ENCODE measurements at places on chromosomes 6 and 20.

DNA sequence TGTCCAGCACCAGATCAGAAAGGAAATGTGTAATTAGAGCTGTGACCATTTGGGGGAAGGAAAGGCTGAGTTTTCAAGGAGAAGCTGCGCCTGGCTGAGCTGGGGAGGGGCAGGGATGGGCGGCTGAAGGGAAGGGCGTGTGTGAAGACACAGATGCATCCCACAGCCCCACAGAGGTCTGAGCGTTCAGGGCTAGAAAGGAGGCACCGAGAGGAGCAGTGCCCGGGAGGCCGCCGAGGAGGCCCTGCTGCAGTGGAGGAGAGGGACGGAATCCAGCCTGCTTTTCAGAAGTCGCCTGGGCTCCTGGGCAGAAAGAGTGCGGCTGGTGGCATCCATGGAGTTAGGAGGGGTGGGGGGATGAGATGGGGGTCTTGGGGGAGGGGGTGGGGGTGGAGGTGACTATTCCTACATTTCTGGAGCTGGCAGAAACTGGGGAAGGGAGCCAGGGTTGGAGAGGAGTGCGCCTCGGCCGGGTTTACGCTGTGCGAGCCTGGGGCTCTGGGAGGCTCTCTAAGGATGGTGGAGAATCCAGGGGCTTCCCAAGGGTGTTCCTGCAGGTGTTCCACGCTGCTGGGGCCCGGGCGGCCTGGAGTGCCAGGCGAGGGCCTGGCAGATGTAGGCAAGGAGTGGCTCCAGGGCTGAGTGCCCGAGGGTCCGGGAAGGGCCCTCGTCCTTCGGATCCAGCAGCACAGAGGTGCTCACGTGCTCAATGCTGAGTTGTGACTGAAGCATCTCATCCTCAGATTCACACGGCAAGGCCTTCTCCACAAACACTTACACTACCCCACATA, 41.8 kb downstream of the WDR27 start:
- DNase-seq, result no peak

GRCh38 chr20:50541606-50542041, 31.4 kb downstream of the PTPN1 start:
- no peak for DNase-seq

- DNase-seq, result peak; percentile 13
Measured at GRCh38 chr6:81938014-81938856, 185.8 kb upstream of the TENT5A start.

DNA sequence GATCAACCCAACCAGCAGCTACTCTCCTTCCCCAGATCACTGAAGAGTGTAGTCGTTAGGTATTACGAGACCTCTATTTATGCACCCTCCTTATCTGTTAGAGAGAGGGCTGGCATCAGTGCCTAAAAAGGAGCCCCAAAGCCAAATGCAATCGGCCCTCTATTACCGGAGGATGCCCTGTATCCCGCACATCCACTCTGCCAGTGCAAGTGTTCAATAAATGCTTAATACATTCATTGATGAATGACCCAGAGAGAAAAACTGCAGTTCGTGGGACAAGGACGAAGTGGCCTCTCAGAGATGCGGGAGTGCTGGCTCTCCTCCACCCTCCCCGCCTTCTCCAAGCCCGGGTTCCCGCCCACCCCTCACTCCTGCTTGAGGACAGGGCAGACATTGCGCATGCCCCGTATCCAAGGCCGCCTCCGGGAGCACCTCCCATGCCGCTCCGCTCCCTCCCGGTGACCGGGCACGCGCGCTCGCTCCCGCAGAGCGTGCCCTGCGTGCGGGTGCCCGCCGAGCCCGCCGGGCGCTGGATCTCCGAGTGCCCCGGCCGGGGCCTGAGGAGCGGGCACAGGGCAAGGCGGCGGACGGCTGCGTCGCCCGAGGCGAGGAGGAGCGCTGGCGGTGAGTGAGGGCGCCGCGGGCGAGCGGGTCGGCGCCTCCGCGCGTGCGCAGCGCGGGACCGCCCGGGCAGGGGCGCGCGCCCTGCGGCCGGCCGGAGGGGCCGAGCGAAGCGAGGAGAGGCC, 27.2 kb upstream of the BTBD3 start:
- DNase-seq, result peak; percentile 84

- no peak for DNase-seq
Measured at GRCh38 chr6:25874118-25874517, at the start of gene SLC17A3. SLC17A3 (minus strand) TSS chr6:25874243; CDS start chr6:25868387, 5,856 bp downstream.

DNA sequence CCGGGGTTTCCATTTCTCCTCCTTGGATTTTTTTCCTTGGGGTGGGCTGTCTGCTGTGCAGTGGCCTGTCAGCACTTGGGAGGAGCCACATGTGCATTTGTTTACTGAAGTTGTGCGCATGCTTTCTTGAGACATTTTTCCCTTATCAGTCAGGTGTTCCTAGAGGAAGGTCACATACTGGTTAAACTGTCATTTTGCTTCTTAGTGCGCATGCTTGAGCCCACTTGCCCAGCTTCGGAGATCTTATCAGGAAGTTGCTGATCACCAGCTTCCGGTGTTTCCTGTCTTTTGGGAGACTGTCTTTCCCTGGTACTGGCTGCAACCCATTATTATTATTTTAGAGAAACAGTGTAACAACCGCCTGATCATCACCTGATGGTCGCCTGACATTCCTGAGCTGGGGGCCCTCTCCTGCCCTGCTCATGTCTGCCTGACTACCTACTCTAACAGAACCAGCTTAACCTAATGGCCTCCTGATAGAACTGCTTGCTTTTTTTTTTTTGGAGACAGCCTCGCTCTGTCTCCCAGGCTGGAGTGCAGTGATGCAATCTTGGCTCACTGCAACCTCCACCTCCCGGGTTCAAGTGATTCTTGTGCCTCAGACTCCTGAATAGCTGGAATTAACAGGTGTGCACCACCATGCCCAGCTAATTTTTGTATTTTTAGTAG, 378 bp upstream of the ERVFRD-1 start:
- DNase-seq, result no peak

- no peak for DNase-seq
Measured at GRCh38 chr20:5002077-5002413, 735 bp upstream of the SLC23A2 start.

GRCh38 chr20:4370851-4371250, 350.9 kb upstream of the PRND start:
- DNase-seq, result no peak

DNA sequence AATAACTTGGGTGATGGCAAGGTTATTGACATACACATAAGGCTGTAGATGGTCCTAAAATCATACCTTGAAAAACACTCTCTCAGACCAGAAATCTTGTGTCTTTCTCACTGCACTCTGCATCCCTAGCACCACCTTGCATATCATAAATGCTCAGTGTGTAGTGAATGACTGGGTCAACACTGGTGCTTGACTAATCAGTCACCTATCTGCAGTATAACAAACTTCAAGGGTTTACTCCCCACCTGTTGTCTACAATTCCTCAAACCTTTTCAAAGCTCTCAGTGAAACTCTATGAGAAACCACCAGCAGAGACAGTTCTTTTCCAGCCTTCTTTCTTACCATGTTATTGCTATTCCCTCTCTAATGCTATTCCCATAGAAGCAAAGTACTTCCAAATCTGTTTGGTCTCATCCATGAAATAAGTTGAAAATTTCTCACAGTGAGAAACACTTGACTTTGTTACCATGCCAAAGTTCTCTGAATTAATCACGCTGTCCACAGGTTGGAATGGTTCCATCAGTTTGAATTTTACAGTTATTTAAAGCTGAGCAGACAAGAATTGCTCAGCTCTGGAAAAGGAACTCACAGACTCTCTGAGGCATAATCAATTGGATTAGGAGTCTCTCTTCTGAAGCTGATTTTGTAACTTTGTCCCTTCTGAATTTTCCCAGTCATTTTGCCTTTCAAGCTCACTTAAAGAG, 104.8 kb upstream of the EYA4 start:
- DNase-seq, result no peak

GRCh38 chr6:19690325-19691075, 146.7 kb upstream of the ID4 start:
- DNase-seq, result no peak

DNA sequence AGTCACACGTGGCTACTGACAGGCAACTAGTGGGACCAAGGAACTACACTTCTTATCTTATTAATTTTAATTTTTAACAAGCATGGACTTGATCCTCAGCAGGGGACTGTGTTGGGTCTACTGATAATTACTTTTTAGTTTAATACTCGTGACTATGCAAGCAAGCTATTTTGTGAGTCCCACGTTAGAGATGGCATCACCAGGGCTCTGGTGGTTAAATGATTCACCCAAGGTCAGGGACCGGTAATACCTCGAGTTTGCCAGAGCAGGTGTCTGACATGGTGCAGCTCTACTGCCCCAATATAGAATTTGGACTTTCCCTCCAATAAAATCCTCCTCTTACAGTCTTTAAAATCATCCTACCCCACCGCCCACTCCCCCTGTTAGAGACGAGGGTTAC, 98.6 kb upstream of the RIN2 start:
- DNase-seq, result no peak

- DNase-seq, result no peak
Measured at GRCh38 chr6:13687917-13688351, 23.7 kb downstream of the RANBP9 start.

DNA sequence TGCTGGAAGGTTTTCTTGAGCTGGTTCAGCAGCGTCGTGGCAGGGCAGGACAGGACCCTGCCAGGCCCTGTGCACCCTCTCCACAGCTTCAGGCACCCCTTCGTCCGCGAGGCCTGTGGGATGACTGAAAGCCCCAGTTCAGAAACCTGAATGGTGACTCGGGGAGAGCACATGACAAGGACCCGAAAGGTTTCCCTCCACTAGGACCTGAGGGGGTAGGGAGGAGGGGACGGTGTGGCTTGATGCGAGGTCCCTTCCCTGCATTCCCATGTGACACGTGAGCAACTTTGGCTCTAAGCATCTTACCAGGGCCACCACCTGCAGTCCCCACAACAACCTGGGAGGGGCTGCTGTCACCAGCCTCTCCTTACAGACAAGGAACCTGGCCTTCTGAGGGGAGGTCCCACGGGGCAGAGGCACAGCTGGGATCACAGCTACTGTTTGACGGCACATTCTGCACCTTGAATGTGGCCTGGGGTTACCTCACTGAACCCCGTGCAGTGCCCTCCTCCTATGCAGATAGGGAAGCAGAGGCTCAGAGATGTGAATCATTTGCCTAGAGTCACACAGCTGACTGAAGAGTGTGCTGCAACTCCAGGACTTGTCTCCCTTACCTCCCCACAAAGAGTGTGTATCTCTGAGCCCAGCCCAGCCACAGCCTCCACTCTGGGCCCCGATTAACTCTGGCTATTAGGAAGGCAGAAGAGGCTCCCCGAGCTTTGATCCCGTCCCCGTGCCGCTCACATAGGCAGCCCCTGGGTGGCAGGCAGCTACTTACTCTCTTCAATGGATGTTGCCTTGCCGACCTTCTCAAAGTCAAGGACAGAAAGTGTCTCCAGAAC, 84.6 kb downstream of the PTPN1 start:
- DNase-seq, result no peak

DNA sequence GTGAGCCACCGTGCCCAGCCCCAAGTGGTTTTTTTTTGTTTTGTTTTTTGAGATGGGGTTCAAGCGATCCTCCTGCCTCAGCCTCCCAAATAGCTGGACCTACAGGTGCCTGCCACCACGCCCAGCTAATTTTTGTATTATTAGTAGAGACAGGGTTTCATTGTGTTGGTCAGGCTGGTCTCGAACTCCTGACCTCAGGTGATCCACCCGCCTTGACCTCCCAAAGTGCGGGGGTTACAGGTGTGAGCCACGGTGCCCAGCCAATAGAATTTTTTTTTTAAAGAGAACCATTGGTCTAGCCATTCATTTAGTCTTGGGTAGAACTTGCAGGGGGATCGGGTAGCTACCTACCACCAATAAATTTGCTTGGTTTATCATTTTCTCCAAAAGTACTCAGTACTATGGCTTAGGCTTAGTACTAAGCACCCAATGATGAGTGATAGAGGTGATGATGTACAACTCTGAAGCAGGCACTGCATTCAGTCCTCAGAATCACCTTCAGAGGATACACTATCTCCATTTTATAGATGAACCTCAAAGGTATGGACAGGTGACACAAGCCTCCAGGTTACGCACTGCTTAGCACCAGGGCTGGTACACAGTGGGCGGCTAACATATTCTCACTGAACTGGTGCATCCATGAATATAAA, 12.9 kb upstream of the C20orf203 start:
- no peak for DNase-seq

- DNase-seq, result no peak
Measured at GRCh38 chr6:122678841-122679240, 68.6 kb downstream of the PKIB start.

DNA sequence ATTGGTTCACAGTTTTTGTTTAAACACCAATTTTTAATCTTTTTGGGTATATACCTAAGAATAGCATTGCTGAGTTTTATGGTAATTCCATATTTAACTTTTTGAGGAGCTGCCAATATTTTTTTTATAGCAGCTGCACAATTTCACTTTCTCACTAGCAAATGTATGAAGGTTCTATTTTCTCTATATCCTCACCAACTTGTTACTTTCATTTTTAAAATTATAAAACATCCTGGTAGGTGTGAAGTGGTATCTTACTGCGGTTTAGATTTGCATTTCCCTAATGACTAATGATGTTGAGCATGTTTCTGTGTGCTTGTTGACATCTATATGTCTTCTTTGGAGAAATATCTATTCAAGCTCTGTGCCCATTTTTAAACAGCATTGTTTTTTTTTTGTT, 452.1 kb downstream of the GRIK2 start:
- DNase-seq, result no peak

DNA sequence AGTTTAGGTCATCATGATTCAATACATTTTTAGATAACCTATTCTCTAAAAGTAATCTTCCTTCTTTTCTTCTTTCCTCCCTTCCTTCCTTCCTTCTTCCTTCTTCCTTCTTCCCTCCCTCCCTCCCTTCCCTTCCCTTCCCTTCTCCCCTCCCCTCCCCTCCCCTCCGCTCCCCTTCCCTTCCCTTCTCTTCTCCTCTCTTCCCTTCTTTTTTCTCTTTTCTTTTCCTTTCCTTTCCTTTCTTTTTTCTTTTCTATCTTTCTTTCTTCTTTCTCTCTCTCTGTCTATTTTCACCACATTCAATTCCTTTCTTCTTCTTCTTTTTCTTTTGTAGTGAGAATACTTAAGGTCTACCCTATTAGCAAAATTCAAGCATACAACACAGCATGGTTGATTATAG, 17.3 kb upstream of the RHAG start:
- DNase-seq, result no peak

GRCh38 chr6:48086187-48086586, 24.8 kb downstream of the PTCHD4 start:
- no peak for DNase-seq

DNA sequence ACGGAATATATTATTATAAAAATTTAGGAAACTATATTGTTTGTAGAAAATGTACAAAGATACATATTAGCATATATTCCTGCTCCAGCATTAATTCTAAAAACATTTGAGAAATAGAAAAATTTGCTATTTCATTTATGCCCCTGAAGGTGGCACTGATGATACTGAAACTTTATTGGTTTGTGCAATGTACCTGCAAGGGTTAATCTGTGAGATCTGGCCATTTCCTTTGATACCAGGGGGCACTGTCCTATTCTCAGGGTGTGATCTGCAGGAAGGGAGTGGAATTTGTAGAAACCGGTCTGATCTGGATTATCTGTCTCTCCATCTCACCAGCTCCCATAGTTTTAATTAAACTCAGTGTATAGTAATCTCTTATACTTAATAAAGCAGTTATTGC, 625.1 kb upstream of the IMPG1 start:
- no peak for DNase-seq

All from smooth muscle cell of the brain vasculature (primary cell).